ENCODE measurements at places on chromosomes 6 and 20.

GRCh38 chr20:19348582-19348981 lies 136.1 kb downstream of the SLC24A3 start:
- DNase-seq = no peak

DNA sequence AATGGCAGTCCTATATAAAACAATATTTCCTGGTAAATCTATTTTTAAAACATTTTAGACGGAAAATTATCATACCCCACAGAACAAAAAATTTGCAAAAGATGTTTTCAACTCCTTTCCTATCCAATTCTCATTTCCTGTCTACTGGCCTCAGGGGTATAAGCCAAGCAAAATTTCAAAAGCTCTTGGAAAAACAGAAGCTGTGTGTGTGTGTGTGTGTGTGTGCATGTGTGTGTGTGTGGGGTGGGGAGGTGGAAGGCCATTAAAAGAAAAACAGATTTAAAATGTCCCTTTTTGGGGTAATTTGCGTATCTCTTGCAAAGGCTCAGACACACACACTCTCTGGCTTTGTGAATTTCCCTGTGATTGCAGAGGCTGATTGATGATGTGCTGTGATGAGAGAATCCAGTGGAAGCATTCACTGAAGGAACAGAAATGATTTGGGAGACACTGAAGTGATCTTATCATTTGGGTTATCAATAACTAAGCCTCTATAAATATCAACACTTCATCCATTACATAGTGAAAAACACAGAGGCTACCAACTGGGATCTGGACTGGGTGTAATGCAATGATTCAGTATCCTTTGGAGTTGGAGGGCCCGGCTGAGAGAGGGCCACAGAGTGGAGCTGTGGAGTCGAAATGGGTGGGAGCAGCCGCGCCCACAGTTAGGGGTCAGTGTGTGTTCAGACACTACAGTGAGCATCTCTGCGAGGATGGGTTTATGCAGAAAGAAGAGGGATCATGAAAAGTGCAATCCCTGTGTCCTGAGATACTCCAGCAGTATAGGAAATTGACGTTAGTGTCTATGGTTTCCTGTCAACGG lies 106.8 kb upstream of the PREP start:
- DNase-seq = peak; percentile 3

GRCh38 chr6:157669747-157670216 lies 153.3 kb upstream of the SNX9 start:
- DNase-seq = no peak

- no peak for DNase-seq
These were observed 74.7 kb upstream of the TCF21 start for GRCh38 chr6:133814238-133814637.

DNA sequence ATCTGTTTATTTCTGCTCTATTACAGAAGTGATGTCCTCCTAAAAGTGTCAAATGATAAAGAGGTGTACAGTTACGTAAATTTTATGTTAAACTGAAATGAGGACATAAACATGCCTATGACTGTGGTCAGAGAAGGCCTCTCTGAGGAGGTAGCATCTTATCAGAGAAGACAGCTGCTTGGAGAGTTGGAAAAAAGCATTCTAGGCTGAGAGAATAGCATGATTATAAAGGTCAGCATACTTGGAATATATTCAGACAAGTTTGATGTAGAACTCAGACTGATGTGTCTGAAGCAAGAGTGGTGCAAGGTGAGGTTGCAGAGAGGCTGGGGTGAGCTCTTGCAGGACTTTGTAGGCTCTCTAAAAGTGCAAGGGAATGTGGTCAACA lies 3.1 kb upstream of the PCNA start:
- no peak for DNase-seq

DNA sequence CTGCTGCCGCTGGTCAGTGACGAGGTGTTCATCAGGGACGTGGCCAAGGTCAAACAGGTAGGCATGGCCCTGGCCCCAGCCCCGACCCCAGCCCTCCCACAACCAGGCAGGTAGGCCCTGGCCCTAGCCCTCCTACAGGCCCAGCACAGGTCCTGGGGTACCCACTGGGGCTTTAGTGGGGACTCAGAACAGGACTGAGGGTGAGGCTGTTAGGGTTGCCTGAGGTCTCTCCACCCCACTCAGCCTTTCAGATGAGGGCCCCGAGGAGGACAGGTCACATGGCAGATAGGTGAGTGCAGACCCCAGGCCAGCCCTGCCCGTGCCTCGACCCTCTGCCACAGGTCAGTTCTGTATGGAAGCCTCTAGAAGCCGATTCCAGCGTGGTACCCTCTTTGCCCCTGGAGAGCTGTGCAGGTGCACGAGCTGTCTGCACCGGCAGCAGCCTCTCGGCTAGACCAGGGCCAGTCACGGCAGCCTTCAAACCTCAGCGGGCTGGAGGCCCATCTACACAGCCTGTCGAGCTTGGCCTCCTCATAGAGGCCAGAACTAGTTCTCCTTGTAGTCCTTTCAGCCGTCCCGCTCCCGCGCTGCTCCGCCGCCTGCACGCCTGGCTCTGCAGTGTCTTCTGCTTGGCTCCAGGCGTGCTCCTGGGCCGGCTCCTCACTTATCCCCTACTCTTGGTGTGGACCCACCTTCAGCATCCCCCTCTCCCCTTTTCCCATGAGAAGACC lies 35.5 kb downstream of the PYGB start:
- DNase-seq = no peak

GRCh38 chr6:89368107-89368506 lies 15.6 kb upstream of the UBE2J1 start:
- DNase-seq = no peak

- no peak for DNase-seq
These were observed 129.5 kb downstream of the CRYBG1 start for GRCh38 chr6:106490030-106490429.

GRCh38 chr6:16660157-16660497 lies 101.1 kb downstream of the ATXN1 start:
- DNase-seq = no peak

- no peak for DNase-seq
These were observed 1.2 kb downstream of the RNF217 start for GRCh38 chr6:124963416-124963785.

DNA sequence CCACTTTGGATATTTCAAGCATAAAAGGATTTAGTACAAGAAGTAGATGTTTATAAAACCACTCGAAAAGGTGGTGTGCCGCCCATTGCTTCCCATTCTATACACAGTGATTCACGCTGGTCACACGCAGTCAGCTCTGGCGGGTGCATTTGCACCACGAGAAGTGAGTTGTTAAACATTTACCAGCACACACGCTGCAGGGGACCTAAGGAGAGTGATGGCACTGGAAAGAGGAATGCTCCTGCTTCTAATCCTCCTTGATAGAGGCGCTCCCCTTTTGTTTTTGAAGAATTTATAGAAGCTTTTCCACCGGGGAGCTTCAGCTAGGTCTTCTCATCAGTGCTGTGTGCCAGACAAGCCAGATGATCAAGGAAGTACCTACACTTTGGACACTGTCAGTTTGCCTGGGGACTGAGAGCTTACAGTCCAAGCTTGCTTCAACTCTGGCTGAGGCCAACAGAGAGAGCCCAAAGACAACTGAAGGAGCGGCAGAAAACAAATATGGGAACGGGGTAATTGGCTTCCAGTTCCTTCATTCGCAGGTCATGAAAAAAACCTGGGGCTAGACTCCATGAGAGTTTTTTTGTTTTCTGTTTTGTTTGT lies 31.2 kb downstream of the MUC22 start:
- no peak for DNase-seq

DNA sequence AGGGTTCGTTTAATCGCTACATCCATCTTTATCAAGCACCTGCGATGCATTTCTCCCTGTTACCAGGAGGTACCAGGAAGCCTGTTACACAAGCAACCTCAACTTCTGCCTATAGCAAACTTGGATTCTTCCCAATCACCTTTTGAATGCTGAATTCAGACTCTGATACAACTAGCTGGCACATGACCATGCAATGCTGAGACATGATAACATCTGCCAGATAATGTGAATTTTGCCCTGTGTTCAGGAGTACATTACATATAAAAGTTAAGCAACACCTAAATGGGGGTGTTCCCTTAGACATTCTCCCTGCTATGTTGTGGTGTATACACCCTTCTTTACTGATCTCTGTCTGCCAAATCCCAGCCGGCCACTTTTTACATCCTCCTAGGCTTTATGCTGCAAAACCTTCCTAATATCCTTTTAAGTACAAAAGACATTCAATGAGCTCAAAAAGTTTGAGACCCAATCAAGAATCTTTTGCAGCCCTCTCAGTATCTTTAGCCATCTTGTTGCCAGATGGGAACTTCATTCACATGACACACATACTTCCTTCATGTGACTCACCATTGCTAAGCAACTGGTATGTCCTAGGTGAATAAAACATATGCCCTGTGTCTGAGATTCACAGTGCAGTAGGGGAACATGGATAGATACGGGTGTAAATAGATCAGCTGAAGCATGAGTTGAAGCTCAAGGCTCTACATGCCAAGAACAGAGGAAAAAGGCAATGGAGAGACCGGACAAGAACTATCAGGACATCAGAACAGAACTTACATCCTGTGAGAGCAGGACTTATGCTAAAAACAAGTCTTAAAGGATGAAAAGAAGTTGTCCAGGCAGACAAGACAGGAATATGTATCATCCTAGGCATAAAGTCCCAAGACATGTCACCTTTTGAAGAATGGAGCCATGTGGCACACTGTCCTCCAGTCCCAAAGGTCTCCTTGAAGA lies 84.3 kb downstream of the ZHX3 start:
- no peak for DNase-seq

DNA sequence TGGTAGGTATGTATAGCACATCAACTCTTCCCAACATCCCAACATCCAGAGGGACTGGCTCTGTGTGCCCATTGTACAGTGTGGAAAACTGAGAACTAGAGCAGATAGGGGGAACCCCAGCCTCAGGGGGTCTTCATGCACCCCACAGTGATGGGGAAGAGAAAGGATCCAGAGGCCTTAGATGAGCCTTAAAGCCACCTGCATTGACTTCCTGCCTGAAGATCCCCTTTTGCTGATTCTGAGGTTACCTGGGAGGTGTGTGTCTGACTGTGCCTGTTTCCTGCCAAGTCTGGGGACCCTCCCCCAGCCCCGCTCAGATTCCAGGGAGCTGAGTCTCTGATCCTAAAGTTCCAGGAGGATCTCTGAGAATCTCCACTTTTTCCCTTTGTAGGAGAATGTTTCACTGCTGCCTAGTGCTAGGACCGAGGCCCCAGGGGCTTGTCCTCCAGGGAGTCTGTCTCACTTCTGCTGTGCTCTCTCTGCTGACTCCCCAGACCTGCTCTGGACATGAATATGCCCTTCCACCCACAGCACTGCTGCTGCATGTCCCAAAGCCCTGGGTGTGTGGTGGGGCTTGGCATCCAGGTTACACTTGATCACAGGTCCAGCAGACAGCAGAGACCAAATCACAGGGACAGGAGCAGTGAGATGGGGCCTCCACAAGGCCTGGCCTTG lies 12.8 kb upstream of the PGC start:
- no peak for DNase-seq

- no peak for DNase-seq
These were observed 69.7 kb downstream of the RFPL4B start for GRCh38 chr6:112416866-112417265.

GRCh38 chr20:58433759-58434158 lies 44.7 kb downstream of the VAPB start:
- DNase-seq = no peak

DNA sequence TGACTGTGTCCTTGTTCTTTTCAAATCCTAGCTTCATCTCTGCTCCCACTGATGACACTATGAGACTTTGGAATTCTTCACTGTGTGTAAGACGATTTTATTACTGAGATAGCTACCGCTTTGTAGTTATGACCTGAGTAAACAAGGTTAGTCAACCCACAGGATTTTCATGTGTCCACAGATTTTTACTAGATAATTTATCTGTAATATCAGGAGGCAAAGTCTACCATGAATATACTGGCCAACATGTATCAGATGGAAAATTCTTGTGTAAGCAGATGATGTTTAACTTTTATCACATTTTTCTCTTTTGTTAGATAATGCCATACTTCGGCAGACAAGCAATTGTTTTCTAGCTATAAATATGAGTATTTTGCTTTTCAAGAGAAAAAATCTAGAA lies 119.8 kb downstream of the SGK1 start:
- DNase-seq = no peak

DNA sequence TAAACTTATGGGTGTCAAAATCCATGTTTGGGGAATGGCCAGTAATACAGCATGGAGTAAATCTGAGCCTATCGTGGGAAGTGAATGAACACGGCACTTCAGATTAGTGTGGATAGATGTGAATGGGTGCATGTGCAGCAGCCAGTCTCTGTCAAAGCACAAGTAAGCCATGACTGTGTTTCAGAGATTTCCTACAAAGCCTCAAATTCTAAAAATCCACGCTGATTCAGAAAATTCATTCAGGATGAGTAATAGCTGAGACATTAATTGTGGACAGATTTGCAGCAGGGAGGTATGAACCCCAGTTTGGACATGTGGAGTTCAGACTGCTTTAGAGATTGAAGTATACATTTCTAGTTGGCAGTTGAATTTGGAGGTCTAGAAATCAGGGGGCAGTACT lies 115.1 kb downstream of the QKI start:
- DNase-seq = no peak

DNA sequence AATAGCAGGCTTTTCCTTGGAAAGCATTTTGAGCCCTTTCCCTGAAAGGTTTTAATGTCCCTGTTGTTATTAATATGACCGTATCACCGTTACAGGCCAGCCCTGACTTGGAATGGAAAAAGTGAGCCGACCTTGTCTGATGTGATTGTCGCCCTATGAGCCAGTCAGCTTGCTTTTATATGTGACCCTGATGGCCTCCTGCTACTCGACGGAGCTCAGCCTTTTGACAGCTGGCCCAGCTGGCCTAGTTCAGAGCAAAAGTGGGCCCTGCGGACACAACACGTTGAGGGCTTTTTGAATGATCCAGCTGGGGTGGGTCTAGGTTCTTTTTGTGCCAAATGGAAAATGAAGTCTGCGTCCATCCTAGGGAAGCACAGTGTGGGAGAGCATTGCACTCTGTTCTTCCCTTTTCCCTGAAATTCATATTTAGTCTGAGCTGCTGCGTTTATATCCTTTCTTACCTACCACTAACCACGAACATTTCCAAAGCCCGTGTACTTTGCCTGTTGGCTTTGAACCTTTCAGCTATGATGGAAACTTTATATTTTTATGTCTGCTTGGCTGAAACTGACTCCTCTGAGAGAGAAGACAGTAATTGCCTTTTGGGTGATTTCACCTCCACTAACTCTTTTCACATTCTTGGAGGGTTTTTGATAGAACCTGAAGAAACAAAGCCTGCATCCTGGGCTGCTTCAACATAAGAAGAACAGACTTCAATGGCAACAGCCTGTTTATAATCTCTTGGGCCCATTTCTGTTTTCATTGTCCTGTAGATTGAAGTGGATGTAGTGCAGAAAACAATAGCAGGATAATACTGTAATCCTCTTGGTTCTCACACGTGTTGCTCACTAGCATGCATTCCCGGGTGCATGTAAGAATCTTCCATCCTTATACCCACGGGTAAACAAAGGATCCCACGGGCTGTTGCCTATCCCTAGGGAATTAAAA lies 121.8 kb upstream of the HDGFL1 start:
- DNase-seq = no peak
